ENCODE measurements at places on chromosomes 12 and 14.

- no peak for DNase-seq
Observed at GRCh38 chr12:116337312-116337711, 59.8 kb upstream of the MED13L start.

DNA sequence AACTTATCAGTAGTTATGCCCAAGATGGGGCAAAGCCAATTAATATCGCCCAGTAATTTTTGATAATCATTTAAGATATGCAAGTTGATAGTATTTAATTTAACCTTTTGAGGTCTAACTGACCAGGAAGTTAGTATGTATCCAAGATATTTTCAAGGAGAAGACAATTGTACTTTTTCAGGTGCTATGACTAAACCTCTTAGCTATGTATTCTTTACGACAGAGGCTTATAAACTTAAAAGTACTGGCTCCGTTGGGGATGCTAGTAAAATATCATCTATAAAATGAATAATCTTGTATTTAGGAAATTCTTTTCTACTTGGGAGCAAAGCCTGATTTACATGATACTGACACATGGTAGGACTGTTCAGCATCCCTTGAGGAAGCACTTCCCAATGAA lies 40.3 kb downstream of the TMTC3 start:
- DNase-seq: no peak

- DNase-seq: no peak
Observed at GRCh38 chr14:92863286-92864080, 59.5 kb upstream of the CHGA start.

GRCh38 chr12:14678547-14679150 lies 17.8 kb downstream of the GUCY2C start:
- DNase-seq: no peak

DNA sequence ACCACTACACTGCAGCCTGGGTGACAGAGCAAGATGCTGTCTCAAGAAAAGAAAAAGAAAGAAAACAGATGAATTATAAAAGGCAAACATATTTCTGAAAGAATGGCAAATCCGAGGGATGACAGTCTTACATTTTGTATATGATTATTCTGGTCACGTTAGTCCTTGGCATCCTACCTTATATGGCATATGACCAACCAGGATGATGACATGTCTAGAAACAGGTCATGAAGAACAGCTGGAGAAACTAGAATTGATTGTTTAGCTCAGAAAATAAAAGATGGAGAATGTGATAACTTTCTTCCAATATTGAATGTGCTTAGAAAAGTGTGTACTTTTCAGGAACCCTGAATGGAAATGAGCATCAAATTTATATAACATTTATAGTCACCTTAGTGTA lies 19.2 kb downstream of the SLC2A14 start:
- no peak for DNase-seq

GRCh38 chr12:55742719-55743405 lies at the start of gene GDF11:
Gene GDF11 (plus strand): TSS chr12:55743122. CDS start chr12:55743317, 195 bp downstream.
- DNase-seq: peak; percentile 88

GRCh38 chr14:98888927-98889835 lies 382.8 kb downstream of the BCL11B start:
- peak; percentile 34 for DNase-seq

DNA sequence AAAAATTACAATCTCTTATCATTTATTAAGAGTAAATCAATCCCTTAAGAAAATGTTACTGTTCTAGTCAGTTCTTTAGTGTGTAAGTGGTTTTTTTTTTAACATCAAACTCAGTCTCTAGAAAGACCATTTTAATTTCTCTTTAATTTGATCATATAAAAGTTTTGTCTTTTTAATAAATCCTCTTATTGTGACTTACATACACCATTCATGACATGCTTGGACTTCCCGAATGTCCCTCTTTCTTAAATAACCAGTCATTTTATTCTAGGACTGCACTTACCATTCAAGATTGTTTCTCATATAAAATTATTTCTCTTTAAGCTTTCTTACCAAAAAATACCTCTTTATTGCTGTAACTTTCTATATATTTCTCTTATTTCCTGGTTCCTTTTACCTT lies 60.8 kb upstream of the EVL start:
- DNase-seq: no peak

DNA sequence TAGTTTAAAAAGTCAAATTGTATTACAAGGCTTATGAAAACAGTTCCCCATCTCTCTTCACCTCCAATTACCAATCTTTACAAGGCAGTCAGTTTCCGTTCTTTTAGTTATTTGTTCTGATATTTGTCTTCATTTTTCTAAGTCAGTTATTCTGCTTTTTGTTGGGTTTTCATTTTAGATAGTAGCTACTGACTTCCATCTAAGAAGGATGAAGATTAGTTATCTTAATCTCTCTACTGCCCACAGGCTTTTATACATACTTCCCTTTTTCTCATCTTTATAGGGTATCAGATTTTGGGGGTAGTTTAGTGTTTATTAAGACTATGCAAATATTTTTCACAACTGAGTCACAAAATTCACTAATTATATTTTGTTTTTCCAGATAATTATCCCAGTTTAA lies 38.4 kb downstream of the FRS2 start:
- no peak for DNase-seq

DNA sequence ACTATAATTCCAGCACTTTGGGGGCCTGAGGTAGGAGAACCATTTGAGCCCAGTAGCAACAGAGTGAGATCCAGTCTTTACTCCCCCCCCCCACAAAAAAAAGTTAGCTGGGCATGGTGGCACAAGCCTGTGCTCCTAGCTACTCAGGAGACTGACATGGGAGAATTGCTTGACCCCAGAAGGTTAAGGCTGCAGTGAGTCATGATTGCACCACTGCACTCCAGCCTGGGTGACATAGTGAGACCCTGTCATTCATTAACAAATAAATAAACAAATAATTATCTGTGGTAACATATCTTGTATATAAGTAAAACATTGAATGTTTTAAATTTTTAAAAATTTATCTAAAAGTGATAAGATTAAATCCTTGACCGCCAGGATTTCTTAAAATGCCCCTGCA lies 4.8 kb downstream of the ENTPD5 start:
- no peak for DNase-seq

DNA sequence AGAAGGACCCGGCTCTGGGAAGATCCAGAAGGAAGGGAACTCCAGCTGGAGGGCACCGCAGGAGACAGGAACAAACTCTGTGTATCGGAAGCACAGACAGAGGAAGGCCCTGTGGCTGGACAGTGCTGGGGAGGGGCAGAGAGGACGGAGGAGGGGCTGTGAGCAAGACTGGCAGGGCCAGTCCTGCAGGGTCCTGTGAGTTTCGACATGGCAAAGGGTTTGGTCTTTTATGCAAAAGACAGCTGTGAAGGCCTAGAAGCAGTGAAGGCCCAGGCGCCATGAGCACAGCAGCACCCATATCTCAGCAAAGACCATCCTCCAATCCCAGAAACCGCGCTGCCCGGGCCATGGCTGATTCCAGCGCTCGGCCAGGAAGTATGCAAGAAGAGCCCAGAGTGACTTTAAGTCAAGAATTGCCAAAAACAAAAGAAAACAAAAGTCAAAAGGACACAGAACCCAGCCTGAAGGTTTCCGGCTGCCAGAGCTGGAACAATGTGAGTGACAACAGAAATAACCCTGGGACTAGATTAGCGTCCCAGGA lies 126.5 kb downstream of the NCOR2 start:
- no peak for DNase-seq

DNA sequence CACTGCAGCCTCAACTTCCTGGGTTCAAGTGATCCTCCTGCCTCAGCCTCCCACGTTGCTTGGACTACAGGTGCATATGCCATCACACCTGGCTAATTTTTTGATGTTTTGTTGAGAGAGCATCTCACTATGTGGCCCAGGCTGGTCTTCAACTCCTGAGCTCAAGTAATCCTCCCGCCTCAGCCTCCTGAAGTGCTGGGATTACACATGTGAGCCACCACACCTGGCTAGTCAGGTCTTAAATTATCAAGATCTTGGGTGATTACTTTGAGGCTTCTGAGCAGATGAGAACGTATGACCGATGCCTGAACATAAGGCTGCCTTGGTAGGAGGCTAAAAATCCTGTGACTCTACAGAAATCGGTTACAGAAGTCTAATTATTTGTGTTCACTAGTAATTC lies 53.0 kb upstream of the FRS2 start:
- DNase-seq: no peak

Measured in right forelimb (tissue), 1 donor.